Activated CD4-positive, alpha-beta T cell treated with anti-CD3 and anti-CD28 coated beads, Interleukin-2, Interleukin-6, amounts not matched to agents 100 ng/mL and 50 ng/mL, durations not matched to agents 16 hours and 8 hours (primary cell): ENCODE measurements at places on chromosomes 2 and 18.

DNA sequence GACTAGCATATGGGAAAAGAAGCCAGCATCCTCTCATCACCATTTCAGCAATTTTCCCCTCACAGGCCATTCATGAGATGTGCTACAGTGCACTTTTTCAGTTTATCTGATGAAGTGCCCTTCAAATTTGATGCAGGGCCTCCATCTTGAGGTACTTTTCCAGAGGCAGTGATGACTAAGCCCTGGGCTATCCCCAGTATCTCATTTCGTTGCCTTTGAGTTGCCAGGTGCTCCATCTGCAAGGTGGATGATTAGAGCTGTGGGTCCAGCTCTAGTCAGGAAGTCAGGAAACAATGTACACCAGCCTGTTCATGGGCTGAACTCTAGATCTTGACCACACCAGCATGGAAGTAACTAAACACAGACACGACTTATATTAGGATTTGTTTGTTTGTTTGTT, 425.2 kb downstream of the METTL4 start:
- DNase-seq: no peak

GRCh38 chr2:3179208-3179607, 198.4 kb downstream of the EIPR1 start:
- DNase-seq: peak; percentile 15

- no peak for DNase-seq
These were observed 364.8 kb upstream of the SLC14A2 start for GRCh38 chr18:45250479-45250878.

- DNase-seq: no peak
These were observed 126.0 kb upstream of the XPO1 start for GRCh38 chr2:61664190-61664589.

- DNase-seq: no peak
These were observed 119.6 kb downstream of the DDX1 start for GRCh38 chr2:15711126-15711860.

GRCh38 chr2:168632709-168633121, 169.7 kb upstream of the NOSTRIN start:
- DNase-seq: peak; percentile 2

DNA sequence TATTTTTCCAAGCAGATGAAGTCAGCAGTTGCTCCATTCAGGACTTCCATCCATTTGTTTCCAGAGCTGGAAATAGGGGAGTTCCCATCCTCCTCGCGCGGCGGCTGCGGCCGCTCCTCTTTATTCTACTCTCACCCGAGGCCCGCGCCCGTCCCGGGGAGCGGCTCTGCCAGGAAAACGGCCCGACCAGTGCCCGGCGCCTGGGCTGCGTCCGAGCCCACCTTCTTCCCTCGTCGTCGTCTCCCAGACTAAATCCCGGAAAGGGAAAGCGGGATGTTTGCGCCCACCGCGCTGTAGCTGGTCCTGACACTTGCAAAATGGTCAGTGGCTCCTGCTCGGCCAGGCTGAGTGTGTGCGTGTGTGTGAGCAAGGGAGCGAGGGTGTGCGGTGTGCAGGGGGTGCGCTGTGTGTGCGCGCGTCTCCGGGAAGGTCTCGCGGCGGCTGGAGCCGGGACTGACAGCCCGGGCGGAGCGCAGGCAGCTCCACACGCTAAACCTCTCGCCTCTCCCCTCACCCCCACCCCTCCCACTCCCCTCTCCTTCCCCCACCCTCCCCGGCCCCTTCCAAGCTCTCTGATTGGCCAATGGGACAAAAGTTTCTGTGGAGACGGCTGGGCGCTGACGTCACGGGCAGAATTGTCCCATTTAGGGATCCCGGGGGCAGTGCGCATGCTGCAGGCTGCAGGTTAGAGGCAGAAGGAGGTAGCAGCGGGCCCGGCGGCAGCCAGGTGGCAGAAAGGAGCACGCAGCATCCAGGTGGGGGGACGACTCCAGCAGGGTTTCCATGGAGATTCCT, at the start of gene NOL4:
Gene NOL4, minus strand, starts transcription at position 491 of the 795 bp plus-strand sequence. CDS start 1,660 bp downstream, outside the sequence.
- no peak for DNase-seq

DNA sequence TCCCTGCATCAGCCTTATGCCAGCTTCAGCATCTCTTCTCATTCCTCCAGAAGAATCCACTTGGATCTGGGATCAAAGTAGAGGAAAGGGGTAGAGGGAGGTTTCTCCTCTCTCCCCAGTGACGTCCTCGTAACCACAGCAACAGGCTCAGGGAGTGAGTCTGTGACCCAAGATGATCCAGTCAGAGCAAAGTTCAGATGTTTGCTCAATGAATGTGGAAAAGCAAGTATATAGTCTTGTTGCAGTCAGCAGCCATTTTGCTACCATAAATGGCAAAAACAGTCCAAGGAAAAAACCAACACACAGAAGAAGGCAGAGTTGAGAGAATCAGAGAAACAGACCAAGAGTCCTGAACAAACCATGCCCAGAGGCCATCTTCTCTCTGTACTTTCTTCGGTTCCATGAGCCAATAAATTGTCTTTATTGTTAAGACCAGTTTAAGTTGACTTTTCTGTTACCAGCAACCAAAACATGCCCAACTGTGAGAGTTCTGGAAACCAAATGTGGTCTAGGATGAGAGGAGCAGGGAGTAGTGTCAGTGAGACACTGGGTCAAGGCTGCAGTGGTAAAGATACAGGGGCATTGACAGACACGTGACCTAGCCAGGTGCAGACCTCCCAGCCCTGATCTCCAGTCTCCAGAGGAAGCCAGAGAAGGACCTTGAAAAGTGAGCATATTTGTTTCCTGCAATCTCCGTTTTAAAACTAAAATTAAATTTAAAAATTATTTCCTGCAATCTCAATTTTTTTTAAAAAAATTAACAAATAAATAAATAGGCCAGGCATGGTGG, 3.2 kb upstream of the CXCR1 start:
- DNase-seq: no peak

DNA sequence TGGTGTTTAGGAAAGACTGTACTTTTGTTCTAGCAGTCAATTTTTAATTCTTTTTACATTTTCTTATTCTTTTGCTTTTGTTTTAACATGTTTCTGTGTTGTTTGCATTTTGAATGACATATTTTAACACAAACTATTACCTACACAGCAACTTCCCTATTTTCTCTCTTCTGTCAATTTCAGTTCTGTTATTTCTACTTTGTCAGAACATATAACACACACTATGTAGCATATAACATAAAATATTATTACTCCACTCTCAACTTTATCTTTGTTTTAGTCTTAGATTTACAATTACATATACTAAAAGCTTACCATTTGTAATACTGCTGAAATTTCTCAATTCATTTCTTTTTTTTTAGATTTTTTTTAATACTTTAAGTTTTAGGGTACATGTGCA, 372.7 kb upstream of the VWC2L start:
- no peak for DNase-seq

DNA sequence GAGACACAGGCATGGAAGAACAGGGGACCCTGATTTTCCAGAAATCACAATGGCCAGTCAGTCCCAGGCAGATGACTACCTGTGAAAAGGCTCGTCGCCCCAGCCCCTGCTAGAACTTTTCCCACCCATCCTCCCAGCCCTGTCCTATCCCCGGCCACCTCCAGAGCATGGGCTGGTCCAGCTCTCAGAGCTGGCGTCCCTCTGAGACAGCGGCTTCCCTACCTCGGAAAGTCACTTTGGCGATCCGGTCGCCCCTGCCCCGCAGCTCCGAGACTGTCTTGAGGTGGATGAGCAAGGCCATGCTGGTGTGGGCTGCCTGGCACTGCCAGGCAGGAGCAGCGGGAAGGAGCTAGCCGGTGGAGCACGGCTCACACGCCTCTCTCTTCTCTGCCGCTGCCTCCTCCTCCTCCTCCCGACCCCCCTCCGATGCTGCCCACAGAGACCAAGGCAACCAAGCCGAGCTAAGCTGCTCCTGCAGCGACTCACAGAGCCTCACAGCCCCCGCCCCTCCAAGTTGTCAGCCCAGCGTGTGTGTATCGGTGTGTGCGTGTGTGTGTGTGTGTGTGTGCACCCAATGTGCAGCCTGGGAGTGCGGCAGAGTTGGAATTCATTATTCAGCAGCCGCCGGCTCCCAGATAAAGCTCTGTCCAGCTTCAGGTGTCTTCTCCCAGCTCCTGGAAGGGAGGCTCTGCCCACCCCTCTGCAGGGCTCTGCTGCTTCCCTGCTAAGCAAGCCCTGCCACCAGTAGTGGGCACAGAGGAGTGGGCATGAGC, 80.5 kb upstream of the OTOF start:
- no peak for DNase-seq

DNA sequence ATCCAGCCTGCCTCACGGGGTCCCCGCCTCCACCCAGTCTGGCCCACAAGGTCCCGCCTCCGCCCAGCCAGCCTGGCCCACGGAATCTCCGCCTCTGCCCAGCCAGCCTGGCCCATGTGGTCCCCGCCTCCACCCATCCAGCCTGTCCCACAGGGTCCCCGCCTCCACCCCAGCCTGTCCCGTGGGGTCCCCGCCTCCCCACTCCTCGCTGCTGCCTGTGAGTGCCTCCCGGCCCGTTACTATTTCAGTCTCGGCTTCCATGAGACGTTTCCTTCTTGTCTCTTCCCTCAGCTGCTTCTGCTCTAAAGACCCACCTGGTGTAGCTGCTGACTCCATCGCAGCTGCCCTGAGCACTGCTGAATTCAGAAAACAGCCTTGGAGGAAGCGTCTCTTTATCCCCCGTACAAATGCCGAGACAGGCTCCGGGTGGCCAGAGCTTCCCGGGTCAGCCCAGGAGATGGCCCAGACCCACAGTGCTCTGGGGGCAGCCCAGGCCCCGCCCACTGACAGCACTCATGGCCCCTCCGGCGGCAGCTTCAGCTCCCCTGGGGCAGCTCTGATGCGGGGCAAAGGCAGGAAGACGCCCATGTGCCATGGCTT, 69.8 kb downstream of the NFATC1 start:
- no peak for DNase-seq

GRCh38 chr2:10444463-10444862, 3.7 kb downstream of the ODC1 start:
- DNase-seq: peak; percentile 86

- no peak for DNase-seq
These were observed 46.8 kb upstream of the TBR1 start for GRCh38 chr2:161369311-161369710.

- no peak for DNase-seq
These were observed 5.9 kb upstream of the USP40 start for GRCh38 chr2:233572468-233572867.

GRCh38 chr2:69589973-69590652, 53.4 kb downstream of the AAK1 start:
- no peak for DNase-seq

DNA sequence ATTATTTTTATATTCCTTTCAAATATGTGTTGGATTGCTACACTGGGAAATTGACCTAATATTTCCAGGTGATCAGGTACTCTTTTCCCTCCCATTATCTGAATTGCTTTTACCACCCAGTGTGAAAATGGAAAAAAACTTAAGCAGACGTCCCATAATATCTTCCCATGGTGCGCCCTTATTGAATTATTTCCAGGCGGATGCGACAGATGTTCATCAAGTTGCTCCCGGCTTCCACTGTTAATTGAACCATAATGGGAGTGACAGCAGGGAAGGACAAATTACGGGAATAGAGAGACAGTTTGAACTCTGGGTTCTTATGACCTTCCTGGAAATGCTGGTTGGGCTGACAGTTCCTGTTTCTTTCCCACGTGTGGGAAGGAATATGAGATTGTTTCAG, 93.3 kb downstream of the THSD7B start:
- DNase-seq: no peak

GRCh38 chr2:173076581-173077345, 1.1 kb downstream of the MAP3K20 start:
- DNase-seq: peak; percentile 34

DNA sequence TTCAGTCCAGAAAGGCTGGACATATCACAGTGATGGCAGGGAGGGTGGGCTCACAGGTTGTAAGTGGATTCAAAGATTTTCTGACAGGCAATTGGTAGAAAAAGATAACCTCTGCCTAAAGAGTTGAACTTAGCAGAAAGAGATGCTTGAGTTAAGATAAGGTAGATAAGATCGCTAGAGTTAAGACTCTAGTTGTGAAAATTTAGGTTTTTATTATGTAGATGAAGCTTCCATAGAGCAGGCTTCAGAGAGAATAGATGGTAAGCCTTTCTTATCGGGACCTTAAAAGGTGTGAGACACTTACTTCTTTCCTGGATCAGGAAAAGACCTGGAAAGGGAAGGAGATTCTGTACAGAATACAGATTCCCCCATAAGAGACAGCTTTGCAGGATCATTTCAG, 134.4 kb downstream of the GULP1 start:
- no peak for DNase-seq

- no peak for DNase-seq
These were observed 37.5 kb downstream of the SLC4A3 start for GRCh38 chr2:219664944-219665343.

DNA sequence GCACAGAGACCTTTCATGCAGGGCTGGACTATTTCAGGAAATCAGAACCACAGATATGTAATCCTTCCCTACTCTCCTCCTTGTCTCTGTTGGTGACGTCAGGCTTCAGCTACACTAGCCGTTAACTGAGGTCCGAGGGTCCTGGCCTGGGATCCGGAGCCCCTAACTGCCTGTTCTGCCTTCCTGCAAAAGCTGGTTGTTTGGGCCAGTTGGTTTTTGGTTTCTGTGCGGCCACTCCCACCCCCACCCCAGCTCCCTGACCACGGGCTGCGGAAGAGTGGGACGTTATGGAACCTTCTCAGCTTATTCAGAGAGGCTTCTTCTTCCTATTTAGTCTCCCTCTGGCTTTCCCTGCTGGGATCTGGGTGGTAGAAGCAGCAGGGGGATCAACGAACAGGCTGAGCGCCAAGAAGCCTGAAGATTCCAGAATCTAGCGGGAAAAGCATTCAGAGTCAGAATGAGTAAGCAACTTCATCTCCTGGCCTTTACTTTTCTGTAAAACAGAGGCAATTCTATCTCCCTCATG, 49.3 kb upstream of the ROCK2 start:
- no peak for DNase-seq

- no peak for DNase-seq
These were observed 8.1 kb downstream of the AOX1 start for GRCh38 chr2:200593905-200594304.

DNA sequence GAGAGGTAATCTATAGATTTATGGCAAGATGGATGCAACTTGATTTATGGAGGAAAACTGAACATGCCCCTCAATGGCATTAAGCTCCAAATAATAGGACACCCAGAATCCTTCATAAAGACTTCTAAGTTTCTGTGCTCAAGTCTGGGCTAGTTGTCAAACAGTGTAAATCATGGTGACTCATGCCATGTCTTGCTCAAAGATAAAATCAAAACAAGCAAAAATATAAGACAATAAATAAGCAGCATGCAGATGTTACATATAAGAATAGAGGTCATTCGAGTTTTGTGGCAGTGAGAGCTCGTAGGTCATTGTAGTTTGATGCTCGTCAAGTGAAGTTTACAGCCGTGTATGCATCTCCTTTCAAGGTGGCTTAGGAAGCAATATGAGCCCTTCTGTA, 403.2 kb downstream of the THSD7B start:
- no peak for DNase-seq
